ENCODE measurements at places on chromosomes 4 and X.

- DNase-seq = no peak
These were observed 166.1 kb downstream of the CCSER1 start for GRCh38 chr4:90293320-90293719.

DNA sequence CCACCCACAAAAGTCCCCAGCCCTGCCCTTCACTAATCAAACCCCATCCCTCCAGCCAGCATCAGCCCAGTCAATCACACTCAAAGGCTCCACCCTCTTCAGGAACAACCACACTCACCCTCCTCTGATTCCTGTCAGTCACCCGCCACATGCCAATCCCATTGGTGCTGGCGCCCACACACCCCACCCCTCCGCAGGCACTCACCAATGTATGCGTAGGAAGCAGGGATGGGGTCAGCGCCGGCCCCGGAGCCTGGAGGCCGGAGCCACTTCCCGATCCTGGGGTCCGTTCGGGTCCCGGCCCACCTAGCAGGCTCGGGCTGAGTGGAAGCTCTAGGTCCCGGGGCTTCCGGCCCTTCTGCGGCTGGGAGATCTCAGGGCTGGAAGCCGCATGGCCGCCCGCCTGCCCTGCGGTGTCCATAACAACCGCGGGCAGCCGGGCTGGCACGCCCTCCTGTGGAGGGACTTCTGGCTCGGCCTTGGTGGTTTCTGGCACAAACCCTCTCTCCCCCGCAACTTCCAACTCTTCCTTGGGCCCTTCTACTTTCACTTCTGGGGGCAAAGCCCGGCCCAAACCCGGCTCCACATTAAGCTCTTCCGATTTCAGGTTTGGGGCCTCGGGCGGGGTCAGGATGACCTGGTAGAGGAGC lies 7.9 kb upstream of the CFP start:
- no peak for DNase-seq

DNA sequence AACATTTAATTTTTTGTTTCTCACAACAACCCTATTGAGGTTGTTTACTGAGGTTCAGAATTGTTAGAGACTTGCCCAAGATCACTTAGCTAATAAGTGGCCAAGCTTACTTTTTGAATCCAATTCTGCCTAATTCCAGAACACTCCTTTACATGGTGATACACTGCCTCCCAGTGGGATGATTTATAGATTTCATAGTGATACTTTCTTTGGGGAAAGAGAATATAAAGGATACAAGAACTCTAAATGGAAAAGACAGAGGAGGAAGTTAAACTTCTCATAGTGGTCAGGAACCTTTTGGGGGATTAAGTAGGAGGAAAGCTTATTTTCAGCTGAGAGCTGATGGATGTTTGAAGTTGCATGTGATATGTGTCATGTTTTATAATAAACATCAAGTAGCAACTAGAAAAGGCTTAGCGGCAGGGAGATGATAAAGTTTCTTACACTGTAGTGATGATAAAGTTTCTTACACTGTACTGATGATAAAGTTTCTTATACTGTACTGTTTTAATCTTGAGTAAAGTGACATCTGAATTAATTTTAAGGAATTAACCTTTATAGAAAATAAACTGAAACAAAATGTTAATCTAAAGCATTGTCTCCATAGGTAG lies 15.3 kb downstream of the STAG2 start:
- no peak for DNase-seq

DNA sequence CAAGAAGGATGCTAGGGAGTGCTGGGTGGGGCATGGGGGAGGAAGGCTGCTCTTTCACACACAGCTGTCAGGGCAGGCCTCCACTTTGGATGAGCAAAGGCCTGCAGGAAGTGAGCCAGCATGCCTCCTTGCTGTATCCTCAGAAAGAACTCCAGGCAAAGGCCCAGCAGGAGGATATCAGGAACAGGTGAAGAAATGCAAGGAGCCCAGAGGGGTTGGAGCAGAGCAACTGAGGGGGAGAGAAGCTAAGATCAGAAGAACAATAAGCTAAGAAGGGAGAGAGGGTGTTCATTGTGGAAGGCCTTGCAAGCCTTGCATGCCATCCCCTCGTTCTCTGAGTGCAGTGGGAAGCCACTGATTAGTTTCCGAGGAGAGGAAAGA lies 115.1 kb downstream of the CAMK2D start:
- DNase-seq = no peak

DNA sequence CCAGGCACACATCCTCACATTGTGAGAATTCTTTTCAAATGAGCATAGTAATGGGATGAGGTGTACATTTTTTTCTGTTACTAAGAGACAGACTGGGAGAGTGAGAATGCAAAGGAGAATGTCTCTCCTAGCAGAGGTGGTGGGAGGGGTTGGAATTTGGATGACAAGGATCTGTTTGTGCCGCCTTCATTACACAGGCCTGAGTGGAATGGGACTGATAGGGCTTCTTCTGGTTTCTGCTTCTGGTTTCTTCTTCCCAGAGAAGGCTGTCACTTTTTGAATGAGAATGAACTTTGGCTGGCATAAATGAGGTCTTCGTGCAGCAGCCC lies 55.4 kb downstream of the C4orf51 start:
- DNase-seq = peak; percentile 89

Data from GM04504 (cell line).